ENCODE measurements at places on chromosomes 3 and 15. TPM values are rescaled to one million over a fixed set of nuclear protein-coding genes. Genes with fewer than 3 reads are reported as not detected.

TGM5 gene
- polyA plus RNA-seq, result 0.24 TPM

TGM4 gene
- not detected for polyA plus RNA-seq

DISP2 gene
- polyA plus RNA-seq, result 15.7 TPM

CTXN2 gene
- polyA plus RNA-seq, result 3.8 TPM

NR2E3 gene
- polyA plus RNA-seq, result 1.5 TPM

All from Purkinje cell (primary cell).